Mesenteric fat pad (tissue), 1 donor: ENCODE measurements at places on chromosomes 1 and 21. TPM values are rescaled to one million over a fixed set of nuclear protein-coding genes. Genes with fewer than 3 reads are reported as not detected.

The ADAMTSL4 gene
- total RNA-seq = 76.4 TPM

DNA sequence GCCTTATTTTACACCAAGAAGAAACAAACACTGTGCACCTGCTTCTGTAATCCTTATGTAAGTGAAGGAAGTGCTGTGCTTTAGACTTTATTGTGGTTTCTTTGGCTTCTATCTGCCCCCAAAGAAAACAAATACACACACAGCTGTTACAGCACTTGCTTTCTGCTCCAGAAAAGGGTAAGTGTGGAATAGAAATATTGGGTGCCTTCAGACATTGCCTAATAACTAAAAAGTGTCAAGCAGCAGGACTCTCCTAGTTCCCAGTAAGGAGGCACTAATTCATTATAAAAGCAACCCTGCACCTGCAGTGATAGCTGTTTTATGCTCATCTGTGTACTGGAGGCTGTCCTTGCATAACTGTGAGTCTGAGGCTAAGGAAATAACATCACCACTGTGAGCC, 23.4 kb upstream of the PRRX1 start:
- DNase-seq = no peak

The USP48 gene
- total RNA-seq = 53.7 TPM

The RXRG gene
- total RNA-seq = 1.4 TPM
